ENCODE measurements at places on chromosomes 3 and 15.
A peak's percentile ranks its signal among the peaks of the same experiment; 100 is the strongest.

DNA sequence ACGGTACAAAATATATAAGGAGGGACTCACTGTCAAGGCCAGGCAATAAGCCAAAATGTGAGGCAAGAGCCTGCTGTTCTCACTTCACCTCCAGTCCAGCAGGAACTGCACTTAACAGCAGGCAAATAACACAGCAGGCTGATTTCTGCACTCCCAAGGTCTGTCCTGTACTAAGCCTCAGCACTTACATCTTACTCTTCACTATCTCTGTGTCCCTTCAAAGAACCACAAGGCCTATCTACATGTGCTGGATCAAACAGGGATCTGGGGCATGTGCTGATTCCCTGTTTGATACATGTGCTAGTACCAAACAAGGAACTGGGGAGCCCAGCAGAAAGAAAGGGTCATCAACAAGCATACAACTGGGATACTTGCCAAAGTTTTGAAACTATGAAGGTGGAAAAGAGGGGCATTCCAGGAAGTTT, 22.2 kb downstream of the UACA start:
- peak; percentile 55 for DNase-seq

- DNase-seq = no peak
Observed at GRCh38 chr3:15654127-15654526, 52.6 kb downstream of the BTD start.

GRCh38 chr3:27633224-27633545, 88.9 kb downstream of the EOMES start:
- DNase-seq = peak; percentile 38

DNA sequence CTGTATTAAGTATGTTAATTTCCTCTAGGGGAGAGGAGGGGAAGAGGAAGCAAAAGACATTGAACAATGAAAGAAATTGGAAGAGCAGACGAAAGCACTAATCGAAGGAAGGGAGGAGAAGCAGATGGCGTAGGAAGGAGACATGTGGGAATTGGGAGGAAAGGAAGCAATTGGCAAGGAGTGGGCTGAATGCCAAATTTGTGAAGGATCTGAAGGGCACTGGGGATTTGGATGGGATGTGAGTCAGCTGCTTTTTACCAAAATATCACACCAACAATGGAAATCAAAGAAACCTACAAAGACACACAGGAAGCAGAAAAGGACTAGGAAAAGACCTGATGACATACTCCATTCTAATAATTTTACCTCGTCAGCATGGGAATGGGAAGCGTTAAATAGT, 1029.8 kb downstream of the ROBO1 start:
- DNase-seq = no peak

DNA sequence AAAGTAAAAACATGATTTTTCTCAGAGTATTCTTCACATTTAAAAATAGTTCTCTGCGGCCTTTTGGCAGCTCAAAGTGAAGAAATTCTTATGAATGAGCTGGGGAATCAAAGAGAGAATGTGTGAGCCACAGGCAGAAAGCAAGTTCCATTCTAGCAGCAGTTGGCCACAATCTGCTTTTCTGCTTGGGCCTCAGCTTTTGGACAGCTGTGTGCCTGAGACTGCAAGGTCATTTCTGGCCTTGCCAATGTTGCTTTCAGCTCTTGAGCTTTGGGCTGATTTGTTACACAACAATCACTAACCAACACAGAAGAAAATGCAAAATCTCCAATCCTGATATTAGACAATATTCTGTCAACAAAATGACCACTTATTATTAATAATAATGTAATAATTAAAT, 14.4 kb upstream of the TM4SF4 start:
- no peak for DNase-seq

GRCh38 chr3:79081335-79081734, 686.5 kb downstream of the ROBO1 start:
- no peak for DNase-seq

Data from MV-4-11 (cell line).